Natural killer cell treated with Interleukin-12 subunit alpha and Interleukin-12 subunit beta and Interleukin-15 and Interleukin-18, amount 100 ng/mL, for 72 hours (primary cell): ENCODE measurements at places on chromosomes 6 and 20. TPM values are rescaled to one million over a fixed set of nuclear protein-coding genes. Genes with fewer than 3 reads are reported as not detected.
A peak's percentile ranks its signal among the peaks of the same experiment; 100 is the strongest.

- DNase-seq: no peak
- H3K27ac ChIP-seq: no peak overlapping the region
- no peaks in the 10 kb centered on the region for H3K36me3 ChIP-seq
- no peaks in the 10 kb centered on the region for H3K27me3 ChIP-seq
- no peak overlapping the region for H3K4me3 ChIP-seq
- H3K4me1 ChIP-seq: peaks cover 22% of the 10 kb centered on the region
These were observed 197.2 kb upstream of the SUPT3H start for GRCh38 chr6:45574885-45575284.

DNA sequence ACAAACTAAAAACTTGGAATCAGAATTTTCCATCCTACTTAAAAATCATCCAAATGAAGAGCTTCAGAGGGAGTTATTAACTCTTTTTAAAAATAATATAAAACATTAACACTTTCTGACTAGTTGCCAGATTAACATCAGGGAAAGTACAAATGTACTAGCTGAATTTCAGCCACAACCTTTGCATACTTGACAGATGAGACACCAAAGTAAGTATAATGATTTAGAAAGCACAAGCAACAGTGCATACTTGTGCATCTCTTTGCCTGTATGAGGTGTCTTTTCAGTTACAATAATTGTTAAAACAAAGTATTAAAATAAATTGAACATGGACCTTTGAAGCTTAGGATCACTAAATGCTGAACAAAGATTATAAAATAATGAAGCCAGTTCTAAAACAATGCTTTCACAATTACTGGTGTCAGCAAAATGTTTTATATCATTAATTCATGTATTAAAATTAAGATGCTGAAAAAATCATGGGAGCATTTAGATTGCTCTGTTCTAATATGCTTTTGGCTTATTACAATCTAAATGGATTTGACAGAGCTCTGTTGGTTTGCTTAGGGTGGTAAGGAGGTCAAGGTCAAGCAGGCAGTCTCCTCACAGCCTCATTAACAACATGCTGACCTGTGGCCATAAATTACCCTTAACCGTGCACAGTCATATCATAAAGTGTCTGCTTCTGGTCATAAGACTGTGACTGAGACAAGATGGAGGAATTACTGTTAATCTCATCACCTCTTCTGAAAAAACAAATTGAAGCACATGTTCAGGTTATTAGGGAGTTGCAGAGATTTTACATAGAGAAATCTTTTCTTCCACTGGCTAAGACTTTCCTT, 15.1 kb downstream of the RNF217 start:
- no peaks in the 10 kb centered on the region for H3K27me3 ChIP-seq
- H3K27ac ChIP-seq: no peak overlapping the region
- DNase-seq: no peak

KCNQ2 gene
- total RNA-seq: not detected

- H3K4me1 ChIP-seq: peaks cover 3% of the 10 kb centered on the region
- peaks cover 2% of the 10 kb centered on the region for H3K27me3 ChIP-seq
- H3K27ac ChIP-seq: no peak overlapping the region
- no peak overlapping the region for H3K4me3 ChIP-seq
- DNase-seq: no peak
These were observed 41.4 kb upstream of the SGK1 start for GRCh38 chr6:134359302-134359701.

ULBP1 gene
- 1.5 TPM for total RNA-seq

GRCh38 chr20:36886859-36887751, 11.2 kb downstream of the TLDC2 start:
- peak overlapping the region; percentile 72 for H3K27ac ChIP-seq
- H3K36me3 ChIP-seq: peaks cover 6% of the 10 kb centered on the region
- no peaks in the 10 kb centered on the region for H3K27me3 ChIP-seq
- peak; percentile 76 for DNase-seq

DNA sequence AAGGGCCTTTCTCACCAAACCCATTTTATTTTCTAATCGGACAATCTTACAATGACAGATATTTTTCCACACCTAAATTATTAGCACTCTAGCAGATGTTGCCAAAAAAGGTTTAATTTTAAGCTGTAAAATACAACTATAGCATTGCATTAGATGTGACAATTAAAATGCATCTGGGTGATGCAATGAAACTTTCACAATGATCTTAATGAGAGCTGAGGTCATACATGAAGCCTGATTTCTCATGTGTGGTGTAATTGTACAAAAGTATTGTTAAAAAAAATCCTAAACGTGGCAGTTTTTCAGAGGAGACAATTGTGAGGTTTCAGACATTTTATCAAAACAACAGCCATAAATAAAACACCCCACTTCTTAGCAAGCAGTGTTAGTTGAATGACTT, 606.0 kb downstream of the HDGFL1 start:
- H3K36me3 ChIP-seq: peaks cover 5% of the 10 kb centered on the region
- H3K4me3 ChIP-seq: no peak overlapping the region
- no peak for DNase-seq
- H3K27me3 ChIP-seq: no peaks in the 10 kb centered on the region
- no peaks in the 10 kb centered on the region for H3K4me1 ChIP-seq

BPIFB1 gene
- not detected for total RNA-seq
